Inflammatory macrophage treated with lipopolysaccharide for 4 hours (primary cell): ENCODE measurements at places on chromosomes 11 and 22.

GRCh38 chr22:28718044-28718443 is 23.6 kb downstream of the CHEK2 start:
- DNase-seq, result no peak

DNA sequence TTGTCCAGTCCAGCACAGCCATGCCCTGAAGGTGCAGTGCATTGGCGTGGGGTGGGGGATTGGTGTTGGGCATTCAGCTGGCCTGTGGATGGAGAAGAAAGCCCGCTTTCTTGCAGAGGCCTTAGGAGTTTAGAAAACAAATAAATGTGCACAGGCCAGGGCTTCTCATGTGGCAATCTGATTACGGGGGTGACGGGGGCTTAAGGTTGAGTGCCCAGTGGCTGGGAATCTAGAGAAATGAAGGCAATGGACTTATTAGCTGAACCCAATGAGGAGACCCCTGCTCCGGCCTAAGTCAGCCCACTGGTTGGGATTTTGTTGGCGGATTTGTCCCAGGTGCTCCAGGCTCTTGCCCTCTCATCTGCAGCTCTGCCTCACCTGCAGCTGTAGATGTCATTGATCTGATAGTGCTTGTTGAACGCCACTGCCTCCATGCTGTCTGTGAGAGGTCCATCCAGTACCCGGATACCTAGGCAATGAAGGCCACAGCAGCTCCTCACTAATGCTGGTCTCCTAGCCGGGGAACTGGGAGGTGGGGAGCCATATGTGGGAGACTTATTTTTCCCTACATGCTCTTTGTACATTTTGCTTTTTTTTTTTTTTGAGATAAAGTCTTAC is 6.2 kb downstream of the PCSK7 start:
- DNase-seq, result no peak

GRCh38 chr11:80146232-80146631 is 705.4 kb upstream of the TENM4 start:
- no peak for DNase-seq

- peak; percentile 8 for DNase-seq
Measured at GRCh38 chr11:104803776-104804175, 94.5 kb downstream of the CASP12 start.

- peak; percentile 62 for DNase-seq
Measured at GRCh38 chr11:63970902-63971301, 3.5 kb upstream of the COX8A start.

DNA sequence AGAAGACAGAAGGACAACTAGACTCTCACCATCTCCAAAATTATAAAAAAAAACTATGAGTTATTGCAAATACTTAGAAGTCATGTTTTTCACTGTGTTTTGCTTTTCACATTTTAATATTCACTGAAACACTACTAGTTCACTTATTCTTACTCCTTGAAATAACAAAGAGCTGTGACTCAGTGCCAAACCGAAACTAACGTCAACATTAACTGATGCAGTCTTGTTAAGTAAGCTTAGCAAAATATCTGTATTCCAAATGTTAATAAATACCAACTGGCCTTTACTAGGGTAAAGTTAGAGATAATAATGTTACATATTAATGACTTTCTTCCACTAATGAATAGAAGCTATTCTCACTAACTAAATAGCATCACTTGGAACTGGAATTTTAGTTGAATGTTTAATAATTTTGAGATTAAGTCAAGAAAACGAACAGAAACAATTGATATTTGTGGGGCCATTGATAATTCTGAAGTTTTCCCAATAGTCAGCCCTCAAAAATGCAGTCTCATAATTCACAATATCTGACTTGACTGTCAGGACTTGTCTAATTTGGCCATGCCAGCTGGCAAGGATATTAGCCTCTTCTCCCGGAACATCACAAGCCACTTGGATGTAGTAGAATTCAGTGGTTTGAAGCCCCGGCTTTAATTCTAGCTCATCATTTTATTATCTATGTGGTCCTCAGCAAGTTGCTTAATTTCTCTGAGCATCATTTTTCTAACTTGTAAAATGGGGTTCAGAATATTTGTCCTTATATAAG is 230.1 kb upstream of the DDI1 start:
- no peak for DNase-seq

GRCh38 chr11:2138068-2138430 is 1.1 kb downstream of the IGF2 start:
- no peak for DNase-seq

GRCh38 chr22:33083212-33083611 is 25.0 kb upstream of the SYN3 start:
- peak; percentile 5 for DNase-seq

GRCh38 chr11:103805688-103806009 is 230.8 kb upstream of the DDI1 start:
- no peak for DNase-seq

DNA sequence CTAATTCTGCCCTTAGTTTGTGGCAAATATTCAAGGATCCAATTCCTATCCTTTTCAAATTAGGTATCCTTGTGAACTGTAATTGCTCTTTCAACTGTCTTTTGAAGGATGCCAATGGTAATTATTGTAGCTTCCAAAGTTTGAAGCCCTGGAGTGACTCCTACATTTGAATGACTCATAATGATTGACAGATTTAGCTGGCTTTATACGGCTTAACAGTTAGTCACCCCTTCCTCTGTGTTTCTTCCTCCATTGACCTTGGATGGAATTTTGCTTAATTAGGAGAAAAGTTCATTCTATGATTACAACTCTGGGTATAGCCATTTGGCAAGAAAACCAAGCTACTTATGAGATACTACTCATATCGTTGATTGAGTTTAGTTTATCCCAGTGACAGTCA is 639.3 kb upstream of the KIRREL3 start:
- peak; percentile 21 for DNase-seq

GRCh38 chr11:11985016-11985715 is 23.3 kb downstream of the DKK3 start:
- DNase-seq, result no peak

DNA sequence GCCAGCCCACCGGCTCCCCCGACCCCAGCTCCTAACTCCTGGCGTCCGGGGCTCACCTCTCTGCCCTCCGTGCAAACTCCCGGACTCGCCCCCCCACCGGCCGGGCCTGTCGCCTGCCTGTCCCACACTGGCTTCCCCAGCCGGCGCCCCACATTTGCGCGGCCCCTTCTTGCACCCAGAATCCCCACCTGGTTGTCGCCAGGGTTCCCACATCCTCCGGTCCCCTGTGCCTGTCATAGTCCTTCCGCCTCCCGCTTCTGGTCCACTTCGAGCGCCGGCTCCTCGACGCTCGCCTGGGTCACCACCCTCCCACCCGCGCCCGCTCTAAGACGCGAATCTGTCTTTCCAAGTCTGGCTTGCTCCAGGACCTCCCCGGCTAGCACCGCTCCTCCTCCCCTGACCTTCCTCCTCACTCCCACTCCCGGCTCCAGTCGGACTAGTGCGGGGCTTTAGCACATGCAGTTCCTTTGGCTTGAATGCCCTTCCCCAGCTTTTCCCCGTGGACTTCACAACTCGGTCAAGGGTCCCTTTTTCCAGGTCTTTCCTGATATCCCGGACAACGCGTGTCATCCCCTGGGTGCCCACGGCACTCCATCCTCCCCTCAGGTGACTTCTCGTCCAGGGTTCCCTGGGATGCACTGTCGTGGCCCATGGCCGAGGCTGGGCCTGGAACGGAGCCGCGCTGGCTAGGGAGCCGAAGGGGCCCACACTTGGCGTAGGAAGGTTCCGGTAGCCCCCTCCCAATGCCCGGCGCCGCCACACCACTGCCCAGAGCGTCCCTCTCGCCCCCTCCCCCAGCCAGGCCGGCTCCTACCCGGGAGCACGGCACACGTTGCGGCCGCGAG is 635 bp downstream of the SCARF2 start:
- DNase-seq, result no peak

DNA sequence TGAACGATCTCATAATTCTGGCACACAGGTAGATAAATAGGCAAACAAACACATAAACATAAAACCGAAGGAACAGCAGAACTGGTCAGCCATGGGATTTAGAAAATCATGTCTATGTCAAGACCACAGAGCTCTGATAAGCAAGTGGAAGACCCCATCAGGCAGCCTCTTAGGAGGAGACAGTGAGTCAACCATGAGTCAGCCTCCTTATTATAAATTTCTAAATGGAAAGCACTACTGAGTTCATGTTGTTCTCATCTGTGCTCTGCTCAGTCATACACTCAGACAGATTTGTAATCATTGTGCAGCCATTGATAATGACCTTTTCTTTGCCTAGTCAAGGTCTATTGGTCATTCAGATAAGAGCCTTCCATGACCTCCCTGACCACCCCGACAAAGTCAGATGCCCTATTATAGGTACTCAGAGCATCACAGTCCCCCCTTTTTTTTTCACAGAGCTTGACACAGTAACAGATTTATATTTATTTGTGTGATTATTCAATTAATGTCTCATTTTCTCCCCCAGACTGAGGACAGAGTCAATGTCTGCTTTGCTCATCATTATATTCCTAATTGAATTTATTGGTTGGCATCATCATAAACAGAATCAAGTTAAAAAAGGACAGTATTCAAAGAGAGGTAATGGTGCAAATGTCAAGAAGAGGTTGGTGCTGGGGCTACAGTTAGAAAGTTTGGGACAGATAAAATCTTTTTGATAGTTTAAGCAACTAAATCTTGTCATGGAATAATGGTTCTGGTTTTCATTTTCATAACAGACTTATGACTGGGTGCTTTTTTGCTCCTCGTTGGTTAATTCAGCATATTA is 579.7 kb upstream of the CCDC90B start:
- peak; percentile 9 for DNase-seq

- no peak for DNase-seq
Measured at GRCh38 chr11:39772525-39773137, 1686.8 kb downstream of the LRRC4C start.

GRCh38 chr11:121466063-121466794 is 13.5 kb upstream of the SORL1-AS1 start:
- DNase-seq, result no peak

- DNase-seq, result no peak
Measured at GRCh38 chr22:40236131-40236665, 58.5 kb downstream of the TNRC6B start.

- DNase-seq, result no peak
Measured at GRCh38 chr22:27512283-27512761, 289.2 kb downstream of the MN1 start.

DNA sequence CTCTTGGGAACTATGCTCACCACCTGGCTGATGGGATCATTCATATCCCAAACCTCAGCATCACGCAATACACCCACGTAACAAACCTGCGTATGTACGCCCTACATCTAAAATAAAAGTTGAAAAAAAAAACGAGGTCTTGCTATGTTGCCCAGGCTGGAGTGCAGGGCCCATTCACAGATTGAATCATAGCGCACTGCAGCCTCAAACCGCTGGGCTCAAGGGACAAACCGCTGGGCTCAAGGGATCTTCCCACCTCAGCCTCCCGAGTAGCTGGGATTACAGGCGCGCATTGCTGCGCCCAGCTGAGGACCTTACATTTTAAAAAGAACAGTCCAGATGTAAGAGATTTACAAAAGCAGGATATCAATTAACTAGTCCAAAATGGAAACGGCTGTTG is 41.9 kb upstream of the EMID1 start:
- no peak for DNase-seq

GRCh38 chr11:64485074-64485473 is 105.9 kb upstream of the SLC22A12 start:
- no peak for DNase-seq

GRCh38 chr22:39593066-39593930 is 22.7 kb downstream of the CACNA1I start:
- DNase-seq, result no peak

GRCh38 chr11:115132436-115133228 is 371.6 kb downstream of the CADM1 start:
- DNase-seq, result no peak

GRCh38 chr22:47923011-47923427 is 1160.6 kb downstream of the TBC1D22A start:
- DNase-seq, result no peak

GRCh38 chr11:126155402-126156187 is 55.9 kb downstream of the RPUSD4 start:
- no peak for DNase-seq

GRCh38 chr11:64007629-64008282 is 21.5 kb downstream of the OTUB1 start:
- DNase-seq, result peak; percentile 66

- no peak for DNase-seq
Measured at GRCh38 chr11:84413549-84413948, 1127.4 kb upstream of the CCDC90B start.

GRCh38 chr11:115368616-115369015 is 135.6 kb downstream of the CADM1 start:
- DNase-seq, result no peak

DNA sequence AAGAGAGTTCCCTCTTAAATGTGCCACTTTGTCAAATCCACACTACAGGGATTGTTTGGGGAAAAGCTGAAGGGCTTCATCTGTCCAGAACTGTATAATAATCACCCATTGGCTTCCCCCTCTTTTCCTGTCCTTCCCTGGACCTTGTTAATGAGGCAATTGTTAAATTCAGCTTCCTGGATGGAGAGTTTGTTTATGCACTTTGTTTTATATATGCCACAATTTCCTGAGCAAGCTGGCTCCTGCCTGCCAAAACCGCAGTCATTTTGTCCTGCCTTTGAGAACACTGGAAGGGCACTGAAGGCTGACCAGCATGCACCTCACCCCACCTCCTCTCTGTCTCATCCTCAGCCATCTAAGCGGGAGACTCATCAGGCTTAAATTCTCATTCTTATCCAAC is 86.2 kb downstream of the MSANTD4 start:
- DNase-seq, result no peak

- DNase-seq, result peak; percentile 53
Measured at GRCh38 chr11:18775492-18776292, 15.9 kb downstream of the PTPN5 start.

GRCh38 chr11:68441466-68442230 is 18.9 kb upstream of the PPP6R3 start:
- no peak for DNase-seq

DNA sequence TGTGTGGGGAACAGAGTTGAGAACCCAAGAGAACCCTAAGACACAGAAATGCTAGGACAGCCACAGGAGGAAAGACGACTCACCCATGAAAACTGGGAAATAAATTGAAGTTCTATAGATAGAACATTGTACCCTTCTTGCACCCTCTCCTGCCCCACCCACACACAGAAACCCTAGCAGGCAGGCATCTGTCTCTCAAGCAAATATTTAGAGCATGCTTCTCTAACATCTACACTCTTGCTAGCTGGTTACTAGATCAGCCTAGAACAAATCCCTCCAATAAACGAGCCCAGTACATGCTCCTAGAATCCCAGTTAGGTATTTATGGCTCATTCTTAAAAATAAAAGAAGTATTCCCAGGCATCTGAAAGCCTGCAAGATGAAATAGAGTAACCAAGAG is 32.1 kb upstream of the CLPB start:
- DNase-seq, result no peak

DNA sequence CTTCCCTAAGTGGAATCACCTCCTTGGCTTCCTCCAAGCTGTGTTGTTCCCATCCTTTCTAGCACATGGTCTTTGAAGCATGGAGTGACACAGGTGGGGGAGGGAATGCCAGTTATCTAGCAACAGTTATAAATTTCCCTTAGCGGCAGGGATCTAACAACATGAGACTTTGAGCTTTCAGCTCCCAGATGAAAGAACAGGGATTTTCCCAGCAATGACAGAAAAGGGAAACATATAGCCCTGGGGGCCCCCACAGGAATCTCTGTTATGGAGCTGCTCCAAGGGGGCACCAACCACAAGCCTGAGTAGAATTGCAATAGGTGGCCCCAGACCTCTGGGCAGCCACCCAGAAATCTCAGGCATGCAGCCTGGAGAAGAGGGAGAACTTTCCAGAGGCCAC is 163.0 kb downstream of the GRIK4 start:
- no peak for DNase-seq
